Activated T-helper 1 cell treated with anti-CD3 and anti-CD28 coated beads, Interleukin-12 subunit alpha, Interleukin-12 subunit beta, Interleukin-2, Interleukin-4 antibody, amounts not matched to agents 30 ng/mL and 10 ng/mL and 1 ng/mL, durations not matched to agents 14 hours and 24 hours and 36 hours (primary cell): ENCODE measurements at places on chromosomes 3 and 15. TPM values are rescaled to one million over a fixed set of nuclear protein-coding genes. Genes with fewer than 3 reads are reported as not detected.

LRTM1 gene
- not detected in 2 replicates for total RNA-seq

ADGRG7 gene
- not detected in 2 replicates for total RNA-seq

FAM107A gene
- total RNA-seq, result not detected in 2 replicates

GRCh38 chr3:7682822-7683229 is 818.8 kb upstream of the LMCD1 start:
- DNase-seq, result no peak

- no peak for DNase-seq
Observed at GRCh38 chr3:99586701-99587100, 51.7 kb upstream of the COL8A1 start.

- DNase-seq, result no peak
Observed at GRCh38 chr15:64693134-64693533, 82.3 kb downstream of the RBPMS2 start.

IL16 gene
- total RNA-seq, result 107 and 111 TPM in 2 replicates

DNA sequence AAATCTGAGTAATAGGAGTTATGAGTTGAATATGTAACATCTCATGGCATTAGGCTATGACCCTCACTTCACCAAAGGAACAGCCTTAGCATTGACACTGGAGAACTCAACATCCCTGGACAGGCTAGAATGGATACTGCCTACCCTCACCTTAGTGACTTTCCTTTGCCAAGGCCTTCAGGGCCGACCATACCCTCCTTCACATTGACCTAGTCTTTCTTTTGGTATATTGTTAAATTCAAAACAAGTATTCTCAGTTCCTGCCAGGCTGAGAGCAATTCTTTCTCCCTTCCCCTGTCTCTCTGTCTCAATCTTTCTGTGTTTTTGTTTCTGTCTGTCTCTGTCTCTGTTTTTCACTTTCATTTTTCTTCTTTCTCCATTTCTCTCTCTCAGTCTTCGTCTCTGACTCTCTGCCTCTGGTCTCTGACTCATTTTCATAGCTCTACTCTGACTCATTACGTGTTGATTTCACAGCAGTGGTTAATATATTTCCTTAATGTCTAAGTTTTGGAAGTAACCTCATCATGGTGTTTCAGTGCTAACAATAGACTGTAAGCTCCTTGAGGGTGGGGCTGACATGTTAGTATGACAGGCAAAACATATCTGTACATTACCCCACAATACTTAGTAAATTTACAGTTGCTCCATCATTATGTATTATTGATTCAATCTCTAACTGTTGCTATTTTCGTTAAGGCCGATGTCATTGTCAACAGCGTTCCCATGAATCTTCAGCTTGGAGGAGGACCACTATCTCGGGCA is 32.5 kb downstream of the PARP15 start:
- peak; percentile 31 for DNase-seq

DNA sequence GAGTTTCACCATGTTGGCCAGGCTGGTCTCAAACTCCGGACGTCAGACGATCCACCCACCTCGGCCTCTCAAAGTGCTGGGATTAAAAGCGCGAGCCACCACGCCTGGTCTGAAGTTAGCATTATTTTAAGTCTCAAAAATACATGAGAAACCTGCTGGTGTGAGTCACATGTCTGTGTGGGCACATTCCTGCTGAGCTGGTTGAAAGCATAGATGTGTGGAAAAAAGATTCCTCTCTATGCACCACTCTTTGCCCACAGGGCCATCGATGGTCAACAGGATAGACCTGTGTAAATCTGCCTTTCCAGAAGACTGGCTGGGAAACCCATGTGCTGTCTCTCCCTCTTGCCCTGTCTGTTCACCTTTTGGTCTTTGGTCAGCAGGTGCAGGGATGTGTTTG is 63.5 kb downstream of the CHRD start:
- no peak for DNase-seq

GRCh38 chr3:69326855-69327300 is 59.0 kb downstream of the FRMD4B start:
- peak; percentile 67 for DNase-seq

DNA sequence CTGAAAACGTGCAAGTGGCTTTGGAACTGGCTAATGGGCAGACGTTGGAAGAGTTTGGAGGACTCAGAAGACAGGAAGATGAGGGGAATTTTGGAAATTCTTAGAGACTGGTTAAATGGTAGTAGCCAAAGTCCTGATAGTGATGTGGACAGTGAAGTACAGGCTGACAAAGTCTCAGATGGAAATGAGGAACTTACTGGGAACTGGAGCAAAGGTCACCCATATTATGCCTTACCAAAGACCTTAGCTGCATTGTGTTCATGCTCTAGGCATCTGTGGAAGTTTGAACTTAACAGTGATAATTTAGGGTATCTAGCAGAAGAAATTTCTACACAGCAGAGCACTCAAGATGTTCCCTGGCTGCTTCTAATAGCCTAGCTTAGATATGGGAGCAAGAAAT is 28.6 kb upstream of the SERPINI2 start:
- DNase-seq, result no peak

- no peak for DNase-seq
Observed at GRCh38 chr3:124277144-124277890, 285.4 kb upstream of the ROPN1 start.

- no peak for DNase-seq
Observed at GRCh38 chr15:77533578-77534430, 98.9 kb downstream of the LINGO1 start.

THAP10 gene
- total RNA-seq, result not detected in 2 replicates

GRCh38 chr3:6099458-6100075 is 761.3 kb upstream of the GRM7 start:
- DNase-seq, result no peak

ZPLD1 gene
- 0.15 TPM in 1 of 2 replicates, not detected in the other for total RNA-seq

GXYLT2 gene
- total RNA-seq, result 0.08 TPM in 1 of 2 replicates, not detected in the other

- no peak for DNase-seq
Observed at GRCh38 chr3:172132721-172133311, 93.4 kb downstream of the FNDC3B start.

DNA sequence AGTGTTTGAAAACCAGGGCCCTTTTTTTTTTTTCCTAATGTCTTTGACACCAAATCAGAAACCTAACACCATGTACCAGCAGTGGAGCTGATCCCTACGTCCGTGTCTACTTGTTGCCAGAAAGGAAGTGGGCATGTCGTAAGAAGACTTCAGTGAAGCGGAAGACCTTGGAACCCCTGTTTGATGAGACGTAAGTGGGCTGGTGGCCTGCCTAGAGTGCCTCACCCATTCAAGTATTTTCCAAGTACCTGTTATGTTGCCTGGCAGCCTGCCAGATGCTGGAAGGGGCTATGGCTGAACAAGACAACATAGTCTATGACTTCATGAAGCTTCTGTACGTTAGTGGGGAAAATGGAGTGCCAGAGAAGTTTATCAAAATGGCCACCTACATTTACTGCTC is 39.7 kb downstream of the ESYT3 start:
- no peak for DNase-seq

DNA sequence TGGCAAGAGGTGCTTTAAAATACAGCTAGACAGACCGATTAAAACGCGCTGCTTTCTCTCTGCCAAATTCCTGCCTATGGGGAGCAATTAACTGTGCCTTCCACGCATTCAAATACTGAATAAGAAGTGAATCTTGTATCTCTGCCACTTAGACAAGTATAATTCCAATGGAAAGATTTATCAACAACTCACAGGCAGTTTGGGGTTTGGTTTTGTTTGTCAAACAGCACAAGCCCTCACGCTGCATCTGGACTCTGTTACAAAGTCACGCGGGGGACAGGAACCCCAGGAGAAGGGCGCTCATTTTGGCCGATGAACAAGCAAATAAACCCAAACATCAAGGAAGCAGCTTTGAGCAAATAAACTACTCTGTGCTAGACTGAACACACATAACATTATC is 61.8 kb upstream of the TMCO5A start:
- no peak for DNase-seq

SLC2A2 gene
- total RNA-seq, result not detected in 2 replicates

LSAMP gene
- not detected in 2 replicates for total RNA-seq
